ENCODE measurements at places on chromosomes 2 and 18.

- no peak overlapping the region for H3K4me3 ChIP-seq
- no peaks in the 10 kb centered on the region for H3K36me3 ChIP-seq
- no peaks in the 10 kb centered on the region for H3K4me1 ChIP-seq
- no peaks in the 10 kb centered on the region for H3K27me3 ChIP-seq
- DNase-seq, result no peak
- H3K27ac ChIP-seq, result no peak overlapping the region
These were observed 102.7 kb downstream of the NR4A2 start for GRCh38 chr2:156229724-156230362.

DNA sequence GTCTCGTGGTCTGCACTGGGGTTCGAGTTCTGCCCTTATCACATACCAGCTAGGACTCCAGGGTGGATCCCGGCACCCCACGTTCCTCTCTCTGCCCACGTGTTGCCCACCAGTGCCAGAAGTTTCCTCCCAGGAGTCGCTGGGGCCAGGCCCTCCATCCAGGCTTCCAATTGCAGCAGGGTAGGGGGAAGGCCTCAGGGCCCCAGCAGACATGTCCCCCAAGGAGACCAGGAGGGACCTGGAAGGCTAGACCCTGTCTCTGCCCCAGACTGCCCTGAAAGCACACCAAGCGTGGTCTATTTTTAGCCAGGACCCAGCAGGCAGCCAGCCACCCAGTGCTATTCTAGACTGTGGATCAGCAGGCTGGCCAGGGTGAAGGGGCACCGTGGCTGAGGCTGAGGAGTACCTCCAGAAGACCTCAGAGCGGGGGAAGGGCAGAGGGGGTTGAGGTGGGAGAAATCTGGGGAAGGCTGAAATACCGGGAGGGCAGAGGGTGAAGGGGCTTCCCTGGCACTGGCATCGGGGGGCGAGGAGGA, 18.8 kb upstream of the TNS1 start:
- H3K4me1 ChIP-seq, result peaks cover 3% of the 10 kb centered on the region
- no peak overlapping the region for H3K4me3 ChIP-seq
- H3K27ac ChIP-seq, result no peak overlapping the region
- no peaks in the 10 kb centered on the region for H3K36me3 ChIP-seq
- DNase-seq, result no peak

GRCh38 chr2:160419776-160420505, 73.7 kb downstream of the RBMS1 start:
- DNase-seq, result peak; percentile 90
- no peak overlapping the region for H3K4me3 ChIP-seq
- no peaks in the 10 kb centered on the region for H3K27me3 ChIP-seq
- H3K36me3 ChIP-seq, result no peaks in the 10 kb centered on the region

DNA sequence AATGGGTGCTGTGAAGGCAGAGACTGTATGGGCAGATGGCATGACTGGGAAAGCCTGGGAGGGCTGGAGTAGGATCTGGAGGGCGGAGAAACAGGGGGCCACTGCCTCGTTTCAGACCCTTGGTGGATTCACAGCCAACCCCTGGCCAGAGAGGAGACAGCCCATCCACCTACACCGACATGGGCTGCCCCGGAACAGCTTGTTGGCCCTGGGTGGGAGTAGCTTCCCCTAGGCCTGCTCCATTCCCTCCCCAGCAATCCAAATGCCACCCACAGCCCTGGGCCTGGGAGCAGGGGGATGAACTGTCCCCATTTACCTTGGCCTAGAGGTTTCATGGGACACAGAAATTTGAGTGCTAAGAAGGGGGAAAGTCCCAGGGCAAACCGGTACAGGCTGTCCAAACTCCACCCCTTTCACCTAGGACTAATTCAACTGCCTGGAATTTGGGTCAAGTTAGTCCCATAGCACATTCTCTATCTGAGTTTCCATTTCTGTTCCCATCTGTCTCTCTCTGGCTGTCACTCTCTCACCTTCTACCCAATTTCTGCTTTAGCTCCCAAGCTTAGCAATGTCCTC, 37.0 kb downstream of the LBH start:
- H3K4me3 ChIP-seq, result no peak overlapping the region
- no peaks in the 10 kb centered on the region for H3K36me3 ChIP-seq
- no peak overlapping the region for H3K27ac ChIP-seq
- no peak for DNase-seq

GRCh38 chr2:197010200-197011020, 83.9 kb upstream of the PGAP1 start:
- no peaks in the 10 kb centered on the region for H3K36me3 ChIP-seq
- no peak for DNase-seq
- no peak overlapping the region for H3K27ac ChIP-seq
- H3K4me1 ChIP-seq, result no peaks in the 10 kb centered on the region
- H3K27me3 ChIP-seq, result no peaks in the 10 kb centered on the region

DNA sequence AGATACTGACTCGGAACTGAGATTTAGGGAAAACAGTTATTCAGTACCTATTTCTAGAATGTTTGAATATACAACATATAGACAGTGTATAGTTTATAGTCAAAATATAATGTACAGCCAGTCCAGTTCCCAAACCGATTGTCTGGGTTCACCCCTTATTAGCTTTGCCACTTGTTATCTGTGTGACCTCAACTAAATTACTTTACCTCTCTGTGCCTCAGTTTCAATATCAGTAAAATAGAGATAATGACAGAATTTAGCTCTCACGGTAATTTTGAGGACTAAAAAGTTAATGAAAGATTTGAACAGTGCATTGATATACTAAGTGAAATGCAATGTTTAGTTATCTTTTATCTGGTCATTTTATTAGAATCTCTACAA, 750 bp upstream of the RIOK3 start:
- DNase-seq, result no peak
- no peaks in the 10 kb centered on the region for H3K27me3 ChIP-seq
- H3K4me1 ChIP-seq, result peaks cover 8% of the 10 kb centered on the region
- H3K4me3 ChIP-seq, result peak overlapping the region; percentile 92
- H3K36me3 ChIP-seq, result no peaks in the 10 kb centered on the region
- peak overlapping the region; percentile 82 for H3K27ac ChIP-seq
